Fibroblast of skin of right biceps (primary cell): ENCODE measurements at places on chromosomes 4 and X.
A peak's percentile ranks its signal among the peaks of the same experiment; 100 is the strongest.

- peak; percentile 94 for DNase-seq
Observed at GRCh38 chr4:22987870-22988269, 295.1 kb downstream of the GBA3 start.

DNA sequence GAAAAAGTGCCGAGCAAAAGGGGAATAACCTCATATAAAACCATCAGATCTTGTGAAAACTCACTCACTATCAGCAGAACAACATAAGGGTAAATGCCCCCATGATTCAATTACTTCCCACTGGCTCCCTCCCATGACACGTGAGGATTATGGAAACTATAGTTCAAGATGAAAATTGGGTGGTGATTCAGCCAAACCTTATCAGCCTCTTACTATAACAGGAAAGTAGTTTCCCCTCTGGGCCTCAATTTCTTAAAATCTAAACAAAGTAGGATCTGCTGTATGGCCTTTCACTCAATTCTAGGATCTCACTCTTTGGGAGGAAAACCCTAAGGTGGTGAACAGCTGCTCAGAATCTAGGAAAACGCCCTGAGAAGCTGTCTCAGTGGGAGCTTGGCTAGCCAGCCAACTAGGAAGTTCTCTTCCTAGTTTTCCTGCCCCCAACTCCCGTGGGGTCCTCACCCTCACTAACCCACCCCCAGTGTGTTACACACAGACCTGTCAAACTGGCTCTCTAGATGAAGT, 1017.1 kb upstream of the HS3ST1 start:
- DNase-seq, result no peak

DNA sequence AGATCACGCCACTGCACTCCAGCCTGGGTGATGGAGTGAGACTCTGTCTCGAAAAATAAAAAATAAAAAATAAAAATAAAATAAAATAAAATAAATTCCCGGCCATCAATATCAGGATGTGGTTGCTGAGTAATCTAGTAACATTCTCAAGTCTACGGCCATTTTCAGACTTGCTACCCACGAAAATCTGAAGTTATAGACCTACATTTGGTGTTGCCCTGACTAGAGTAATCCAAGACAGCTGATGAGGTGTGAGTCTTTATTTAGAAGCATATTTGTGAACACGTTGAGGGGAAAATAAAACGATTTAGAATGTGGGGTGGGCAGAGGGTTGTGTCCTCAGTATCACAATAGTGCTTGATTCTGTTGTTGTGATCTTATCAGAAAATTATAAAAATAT, 130.2 kb upstream of the MID1 start:
- peak; percentile 30 for DNase-seq

DNA sequence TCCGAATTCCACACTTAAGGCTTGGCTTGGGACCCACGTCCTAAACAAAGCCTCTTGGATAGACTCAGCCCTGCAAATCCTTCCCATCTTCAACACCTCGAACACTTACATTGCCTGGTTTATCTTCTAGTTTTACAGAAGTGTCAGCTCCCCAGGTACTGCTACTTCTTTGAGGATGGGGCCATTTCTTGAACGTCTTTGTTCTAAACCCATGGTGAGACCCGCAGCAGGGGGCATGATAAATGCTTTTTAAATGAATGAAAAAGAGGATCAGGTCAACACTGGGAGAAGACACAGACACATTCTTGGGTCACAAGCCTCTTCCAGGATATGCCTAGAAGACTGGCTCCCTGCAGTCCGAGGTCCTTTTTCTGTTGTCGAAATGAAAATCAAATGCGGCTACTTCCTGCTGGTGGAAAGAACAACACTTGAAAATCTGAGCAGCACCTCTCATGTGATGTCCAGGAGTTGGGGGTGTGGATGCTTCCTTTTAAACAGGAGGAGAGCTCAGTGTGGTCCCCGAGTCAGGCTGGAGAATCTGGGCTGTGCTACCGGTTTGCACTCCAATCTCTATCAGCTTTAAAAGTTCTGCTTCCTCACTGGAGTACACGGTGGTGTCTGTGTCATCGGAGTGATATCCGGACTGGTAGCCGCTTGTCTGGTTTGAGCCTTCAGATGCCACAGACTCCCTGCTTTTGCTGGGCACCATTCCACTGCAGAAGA, 45.8 kb downstream of the KDR start:
- peak; percentile 8 for DNase-seq

DNA sequence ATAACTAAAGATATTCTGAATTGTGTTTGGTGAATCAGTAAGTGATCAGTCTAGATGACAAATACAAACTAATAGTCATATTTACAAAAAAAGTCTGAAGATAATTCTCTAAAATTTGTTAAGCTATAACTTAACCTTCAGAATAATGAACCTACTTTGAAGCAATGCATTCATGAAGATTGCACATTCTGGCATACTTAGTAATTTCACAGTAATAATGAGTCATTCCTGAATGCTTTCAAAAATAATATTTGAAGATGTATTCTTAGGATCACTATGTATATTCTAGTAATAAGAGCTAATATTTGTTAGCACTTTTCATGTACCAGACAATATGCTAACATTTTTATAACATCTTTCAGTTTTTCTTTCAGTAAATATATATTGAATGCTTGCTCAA, 756.7 kb upstream of the SLIT2 start:
- DNase-seq, result peak; percentile 27

- no peak for DNase-seq
Observed at GRCh38 chr4:40722576-40723161, 27.1 kb upstream of the NSUN7 start.

- peak; percentile 43 for DNase-seq
Observed at GRCh38 chr4:123786920-123787319, 390.3 kb downstream of the SPRY1 start.

GRCh38 chr4:150960818-150961217, 54.3 kb downstream of the LRBA start:
- DNase-seq, result peak; percentile 20

- peak; percentile 59 for DNase-seq
Observed at GRCh38 chrX:133542476-133542875, 127.2 kb upstream of the GPC4 start.

DNA sequence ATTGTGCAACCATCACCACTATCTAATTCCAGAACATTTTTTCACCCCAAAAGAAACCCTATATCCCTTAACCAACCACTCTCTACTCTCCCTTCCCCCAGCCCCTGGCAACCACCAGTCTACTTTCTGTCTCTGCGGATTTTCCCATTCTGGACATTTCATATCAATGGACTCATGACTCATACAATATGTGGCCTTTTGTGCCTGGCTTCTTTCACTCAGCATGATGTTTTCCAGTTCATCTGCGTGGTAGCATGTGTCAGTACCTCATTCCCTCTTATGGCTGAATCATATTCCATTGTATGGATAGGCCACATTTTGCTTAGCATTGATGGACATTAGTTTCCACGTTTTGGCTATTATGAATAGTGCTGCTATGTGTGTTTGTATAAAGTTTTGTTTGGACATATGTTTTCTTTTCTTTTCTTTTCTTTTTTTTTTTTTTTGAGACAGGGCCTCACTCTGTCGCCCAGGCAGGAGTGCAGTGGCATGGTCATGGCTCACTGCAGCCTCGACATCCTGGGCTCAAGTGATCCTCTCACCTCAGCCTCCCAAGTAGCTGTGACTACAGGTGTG, 335.4 kb downstream of the BCOR start:
- peak; percentile 63 for DNase-seq

GRCh38 chr4:23811161-23811560, 78.7 kb downstream of the PPARGC1A start:
- DNase-seq, result peak; percentile 49

- DNase-seq, result no peak
Observed at GRCh38 chr4:27090406-27090805, 229.8 kb downstream of the STIM2 start.

- DNase-seq, result no peak
Observed at GRCh38 chr4:2813446-2814405, 20.8 kb downstream of the SH3BP2 start.

DNA sequence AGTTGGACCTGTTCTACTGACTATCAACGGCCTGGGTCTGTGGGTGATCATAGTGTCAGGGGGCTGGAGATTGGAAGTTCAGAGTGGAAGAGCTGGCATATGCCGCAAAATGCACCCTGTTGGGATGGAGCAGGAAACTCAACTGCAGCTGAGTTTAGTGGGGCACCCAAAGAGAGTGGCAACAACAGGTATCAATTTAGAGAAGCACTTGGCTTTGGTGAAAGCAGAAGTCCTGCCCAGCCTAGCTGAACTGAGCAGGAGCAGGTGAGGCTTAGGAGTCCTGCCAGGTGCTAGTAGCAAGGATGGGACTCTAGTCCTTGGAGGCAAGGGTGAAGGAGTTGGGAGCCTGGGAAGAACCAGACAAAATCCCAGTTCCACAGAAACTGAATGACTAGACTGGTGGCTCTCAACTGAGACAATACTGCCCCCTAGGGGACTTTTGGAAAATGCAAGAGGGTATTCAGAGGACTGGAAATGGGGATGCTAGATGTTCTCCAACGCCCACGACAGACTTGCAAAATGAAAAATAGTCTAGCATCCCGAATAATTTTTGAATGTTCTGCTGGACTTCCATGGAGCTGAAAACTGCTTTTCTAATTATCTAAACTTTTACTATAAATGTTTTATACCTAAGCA, 49.4 kb downstream of the RTL9 start:
- DNase-seq, result peak; percentile 61

DNA sequence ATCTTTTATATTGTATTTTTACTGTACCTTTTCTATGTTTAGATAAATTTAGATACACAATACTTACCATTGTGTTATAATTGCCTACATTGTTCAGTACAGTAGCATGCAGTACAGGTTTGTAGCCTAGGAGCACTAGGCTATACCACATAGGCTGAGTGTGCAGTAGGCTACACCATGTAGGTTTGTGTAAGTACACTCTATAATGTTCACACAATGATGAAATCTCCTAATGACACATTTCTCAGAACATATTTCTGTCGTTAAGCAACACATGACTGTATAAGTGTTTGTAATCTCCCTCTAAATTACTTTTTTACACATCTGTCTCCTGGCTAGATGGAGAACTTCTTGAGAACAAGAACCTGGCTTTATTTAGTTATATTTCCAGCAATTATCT, 40.3 kb downstream of the UCHL1 start:
- DNase-seq, result peak; percentile 13

DNA sequence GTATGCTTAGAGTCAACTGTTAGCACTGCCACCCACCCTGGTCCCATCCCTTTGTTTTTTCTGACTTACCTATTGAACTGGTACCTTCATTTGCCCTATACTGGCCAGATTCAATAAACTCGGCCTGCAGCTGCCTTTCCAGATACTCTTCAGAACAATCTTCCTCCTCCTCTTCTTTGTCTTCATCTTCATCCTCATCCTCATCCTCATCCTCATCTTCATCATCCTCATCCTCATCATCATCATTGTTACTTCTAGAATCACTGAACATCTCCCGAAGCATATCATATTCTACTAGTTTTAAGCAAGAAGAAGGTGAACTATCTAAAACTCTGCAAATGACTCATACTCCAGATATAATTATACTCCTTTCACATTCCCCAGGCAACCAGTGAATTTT, 14.9 kb downstream of the TAF7L start:
- DNase-seq, result no peak

- DNase-seq, result no peak
Observed at GRCh38 chr4:87382931-87383330, 8.1 kb downstream of the HSD17B11 start.

GRCh38 chrX:37607243-37607642, 35.8 kb downstream of the LANCL3 start:
- DNase-seq, result no peak

DNA sequence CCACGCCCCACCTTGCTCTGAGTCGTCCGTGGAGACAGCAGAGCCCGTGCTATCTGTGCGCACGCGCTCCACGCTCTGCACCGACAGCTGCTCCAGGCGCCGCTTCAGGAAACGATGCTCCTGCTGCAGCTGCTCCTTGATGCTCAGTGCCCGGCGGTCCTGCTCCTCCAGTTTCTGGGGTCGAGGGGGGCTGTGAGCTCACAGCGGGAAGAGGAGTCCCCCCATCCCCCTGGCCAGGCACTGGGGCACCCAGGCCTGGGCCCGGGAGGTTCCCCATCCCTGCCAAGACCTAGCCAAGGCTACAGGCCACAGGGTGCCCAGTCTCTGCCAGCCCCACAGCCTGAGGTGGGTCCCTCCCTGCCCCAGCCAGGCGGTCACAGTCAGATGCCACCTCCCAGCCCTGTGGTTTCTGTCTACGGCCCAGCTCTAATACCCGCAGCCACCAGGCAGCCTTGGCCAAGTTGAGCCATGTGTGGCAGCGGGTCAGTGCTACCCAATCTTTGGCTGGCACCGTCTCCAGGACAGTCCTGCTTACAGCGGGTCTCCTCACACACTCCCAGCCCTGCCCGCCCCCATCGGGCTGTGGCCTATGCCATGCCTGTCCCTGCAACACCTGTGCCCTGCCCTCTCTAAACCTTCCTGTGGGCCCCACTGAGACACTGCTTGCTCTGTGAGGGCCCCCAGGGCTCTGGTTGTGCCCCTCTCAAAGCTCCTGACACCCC, 9.3 kb upstream of the HAUS3 start:
- no peak for DNase-seq

DNA sequence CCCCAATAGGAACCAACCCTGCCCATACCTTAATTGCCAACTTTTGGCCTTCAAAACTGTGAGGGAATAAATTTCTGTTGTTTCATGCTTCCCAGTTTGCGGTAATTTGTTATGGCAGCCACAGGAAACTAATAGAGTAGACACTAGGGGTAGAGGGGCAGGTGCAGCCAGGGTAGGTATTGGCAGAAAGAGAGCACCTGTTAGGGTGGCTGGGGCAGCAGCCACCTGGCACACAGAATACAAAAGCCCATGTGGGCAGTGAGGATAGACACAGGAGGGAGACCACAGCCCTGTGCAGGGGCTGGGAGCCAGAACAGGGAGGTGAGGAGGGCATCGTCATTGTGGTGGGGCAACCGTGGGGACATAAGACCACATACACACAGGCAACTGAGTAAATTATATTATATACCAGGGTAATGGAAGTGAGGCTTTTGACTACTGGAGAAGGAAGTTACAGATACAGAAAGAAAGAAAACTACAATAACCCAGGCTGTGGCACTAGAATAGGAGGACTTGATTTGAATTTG, 28.2 kb downstream of the IRF2 start:
- no peak for DNase-seq

DNA sequence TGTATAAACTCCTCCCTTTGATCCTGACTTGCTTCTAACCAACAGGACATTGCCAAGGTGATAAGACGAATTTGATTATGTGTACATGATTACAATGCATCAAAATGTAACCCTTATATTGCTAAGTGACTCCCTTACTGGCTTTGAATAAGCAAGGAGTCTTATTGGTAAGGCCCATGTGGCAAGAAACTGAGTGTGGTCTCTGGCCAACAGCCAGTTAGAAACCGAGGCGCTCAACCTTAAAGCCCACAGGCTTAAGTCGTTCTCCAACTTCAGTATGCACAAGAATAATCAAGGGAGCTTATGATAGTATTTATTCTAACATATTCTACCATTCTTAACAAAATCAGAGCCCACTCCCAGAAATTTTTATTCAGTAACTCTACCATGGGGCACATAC, 374.2 kb upstream of the F9 start:
- no peak for DNase-seq

GRCh38 chr4:111798840-111799239, 346.4 kb upstream of the FAM241A start:
- no peak for DNase-seq

- no peak for DNase-seq
Observed at GRCh38 chr4:97548943-97549583, 594.2 kb downstream of the STPG2 start.

GRCh38 chr4:110967936-110968335, 345.1 kb upstream of the PITX2 start:
- peak; percentile 57 for DNase-seq
